ENCODE measurements at places on chromosomes 3 and 15. TPM values are rescaled to one million over a fixed set of nuclear protein-coding genes. Genes with fewer than 3 reads are reported as not detected.

DNA sequence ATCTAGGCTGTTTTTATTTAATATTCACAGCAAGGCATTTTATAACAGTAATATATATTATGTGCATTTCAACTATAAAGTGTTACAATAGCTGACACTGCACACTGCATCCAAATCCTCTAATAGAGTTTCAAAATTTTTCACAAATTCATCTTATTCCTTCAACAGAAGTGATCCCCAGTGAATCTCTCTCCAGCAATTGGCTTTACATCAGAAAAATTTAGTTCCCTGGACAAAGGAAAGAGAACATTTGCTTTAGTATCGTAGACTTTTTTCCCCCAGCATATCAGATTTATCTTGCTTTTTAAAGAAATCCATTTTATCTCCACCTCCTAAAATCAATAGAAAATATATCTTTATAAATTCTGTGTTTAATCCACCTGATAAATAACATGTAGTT, 868.6 kb downstream of the TBL1XR1 start:
- DNase-seq: no peak

DNA sequence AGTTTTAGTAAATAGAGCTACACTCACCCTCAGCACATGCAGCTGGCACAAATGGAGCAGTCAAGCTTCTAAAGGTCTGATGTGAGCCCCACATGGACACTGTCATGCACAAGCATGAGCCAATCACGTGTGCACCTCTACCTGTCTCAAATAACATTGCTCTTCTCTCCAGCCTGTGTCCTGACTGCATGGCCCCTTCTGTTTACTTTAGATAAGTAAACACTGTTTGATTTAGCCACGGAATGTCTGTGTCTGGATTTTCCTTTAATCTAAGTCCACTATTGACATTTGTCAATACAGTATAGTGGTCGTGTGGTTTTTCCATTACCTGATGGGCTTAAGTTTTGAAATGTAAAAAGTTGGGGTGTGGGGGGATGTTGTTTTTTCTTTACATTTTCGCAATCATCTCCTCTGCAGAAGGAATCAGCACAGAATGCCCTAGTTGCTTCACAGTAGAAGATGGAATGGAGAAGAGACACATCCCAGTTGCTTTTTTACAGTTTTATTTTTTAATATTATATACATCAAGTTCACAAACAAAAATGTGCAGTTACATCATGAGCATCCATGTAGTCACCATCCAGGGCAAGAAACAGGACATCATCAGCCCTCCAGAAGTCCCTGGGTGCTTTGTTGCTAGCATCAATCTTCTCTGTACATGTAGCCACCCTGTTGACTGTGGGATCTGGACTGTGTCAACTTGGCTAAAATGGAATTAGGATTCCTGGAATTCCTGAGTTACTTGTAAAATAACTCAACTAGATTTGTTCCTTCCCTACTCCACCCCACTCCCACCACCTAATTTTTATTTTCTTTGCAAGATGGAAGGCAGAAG, 146.1 kb downstream of the UACA start:
- no peak for DNase-seq

GRCh38 chr3:184384342-184384741, 4.5 kb downstream of the CHRD start:
- DNase-seq: no peak

GRCh38 chr3:138725116-138725515, 109.6 kb downstream of the PIK3CB start:
- DNase-seq: no peak

The TRPM1 gene
- total RNA-seq: not detected

The WDR93 gene
- 0.21 TPM for total RNA-seq
